GM12878 (cell line): ENCODE measurements at places on chromosomes 5 and 9.
A peak's percentile ranks its signal among the peaks of the same experiment; 100 is the strongest.

GRCh38 chr9:78609450-78609849, 312.5 kb downstream of the PSAT1 start:
- DNase-seq: no peak

DNA sequence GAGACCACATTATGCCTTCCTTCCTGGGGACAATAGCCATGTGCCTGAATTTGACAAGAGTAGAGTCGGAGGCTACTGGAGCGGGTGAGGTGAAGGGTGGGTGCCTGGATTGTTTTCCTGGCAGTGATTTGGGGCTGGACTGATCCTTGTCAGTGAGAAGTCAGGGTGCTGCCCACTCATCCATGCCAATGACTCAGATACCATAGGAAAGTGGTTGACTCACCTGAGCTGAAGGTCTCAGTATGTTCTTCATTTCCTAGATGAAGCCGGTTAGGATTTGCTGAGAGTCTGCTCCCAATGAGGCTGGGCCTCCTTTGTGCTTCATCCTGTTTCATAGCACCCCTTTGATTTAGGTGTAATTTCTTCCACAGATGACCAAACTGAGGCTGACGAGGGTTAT, 366.0 kb downstream of the KDM4C start:
- no peak for DNase-seq

GRCh38 chr5:54415147-54415546, 40.4 kb upstream of the HSPB3 start:
- DNase-seq: no peak

- no peak for DNase-seq
Measured at GRCh38 chr5:180602481-180603075, 11.3 kb upstream of the SCGB3A1 start.

DNA sequence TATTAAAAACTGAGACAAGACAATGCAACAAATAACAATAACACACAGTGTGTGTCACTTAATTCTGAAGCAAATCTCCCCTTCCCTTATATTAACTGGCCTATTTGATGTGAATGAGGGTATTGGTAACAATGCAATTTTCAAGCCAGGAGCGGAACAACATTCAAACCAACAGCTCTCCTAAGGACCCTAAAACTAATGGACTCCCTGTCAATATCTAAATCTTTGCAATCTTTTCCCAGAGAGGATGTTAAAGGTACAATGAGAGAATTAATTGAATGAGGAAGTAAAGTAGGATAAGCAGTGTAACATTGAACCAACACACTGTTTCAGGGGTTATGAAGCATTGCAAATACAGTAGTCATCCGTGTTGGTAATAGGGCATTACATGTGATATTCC, 311.7 kb downstream of the HTR1A start:
- DNase-seq: no peak

DNA sequence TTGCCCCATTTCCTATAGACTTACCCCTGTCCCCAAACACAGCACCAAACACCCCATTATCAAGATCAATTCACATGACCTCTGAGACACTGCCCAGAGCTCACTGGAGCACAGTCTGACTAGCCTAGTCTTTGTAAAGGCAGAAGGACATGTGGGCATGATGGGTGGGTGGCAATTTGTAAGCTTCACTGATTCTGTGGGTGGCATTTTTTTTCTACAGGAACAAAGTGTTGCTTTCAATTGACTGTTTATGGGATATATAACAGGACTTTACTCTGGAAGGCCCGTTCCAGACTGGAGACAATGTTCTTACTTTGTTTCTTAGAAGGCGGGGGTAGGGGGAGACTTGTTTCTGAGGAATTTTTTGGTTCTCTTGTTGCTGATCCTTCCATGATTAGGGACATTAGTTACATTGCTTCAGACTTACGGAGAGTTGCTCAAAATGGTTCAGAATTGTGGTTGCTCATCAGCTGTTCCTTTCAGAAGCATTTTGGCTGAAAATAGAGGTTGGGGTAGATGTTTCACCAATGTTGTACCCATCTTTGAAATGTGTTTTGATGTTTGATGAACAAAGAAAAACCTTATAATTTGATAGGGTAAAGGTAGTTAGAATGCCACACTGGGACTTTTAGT, 20.2 kb downstream of the NNT start:
- no peak for DNase-seq

- DNase-seq: peak; percentile 59
Measured at GRCh38 chr9:110258690-110259091, 2.4 kb upstream of the TXN start.

DNA sequence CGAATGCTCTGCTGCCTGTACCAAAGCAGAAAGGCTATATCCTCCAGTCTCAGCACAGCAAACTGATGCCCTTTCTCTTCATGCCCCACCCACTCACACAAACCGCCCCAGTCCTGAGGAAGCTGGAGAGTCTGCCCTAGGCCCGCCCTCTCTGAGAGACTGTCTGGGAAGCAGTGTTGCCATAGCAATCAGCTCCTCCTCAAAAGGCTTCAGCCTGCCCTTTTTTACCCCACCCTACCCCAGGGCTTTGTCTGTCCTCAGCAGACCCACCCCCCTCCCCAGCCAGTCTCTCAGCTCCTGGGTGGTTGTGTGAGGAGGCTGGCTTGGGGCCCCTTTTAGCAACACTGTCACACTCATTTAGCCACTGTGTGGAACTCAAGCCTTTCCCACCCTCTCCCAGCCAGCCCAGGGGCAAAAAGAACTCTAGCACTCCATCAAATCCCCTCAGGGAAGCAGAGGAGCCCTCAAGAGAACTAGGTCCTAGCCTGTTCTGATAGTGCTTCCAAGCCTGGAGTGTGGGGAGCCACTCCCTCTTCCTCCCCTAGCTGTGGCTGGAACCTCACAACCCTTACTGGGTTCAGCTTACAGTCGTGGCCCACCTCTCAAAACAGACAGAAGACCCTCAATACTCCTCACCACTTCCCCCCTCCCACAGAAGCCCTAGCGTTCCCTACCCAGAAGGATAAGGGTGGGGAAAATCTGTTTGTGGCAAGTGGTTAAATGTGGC, 1.4 kb downstream of the ATOSB start:
- DNase-seq: no peak

DNA sequence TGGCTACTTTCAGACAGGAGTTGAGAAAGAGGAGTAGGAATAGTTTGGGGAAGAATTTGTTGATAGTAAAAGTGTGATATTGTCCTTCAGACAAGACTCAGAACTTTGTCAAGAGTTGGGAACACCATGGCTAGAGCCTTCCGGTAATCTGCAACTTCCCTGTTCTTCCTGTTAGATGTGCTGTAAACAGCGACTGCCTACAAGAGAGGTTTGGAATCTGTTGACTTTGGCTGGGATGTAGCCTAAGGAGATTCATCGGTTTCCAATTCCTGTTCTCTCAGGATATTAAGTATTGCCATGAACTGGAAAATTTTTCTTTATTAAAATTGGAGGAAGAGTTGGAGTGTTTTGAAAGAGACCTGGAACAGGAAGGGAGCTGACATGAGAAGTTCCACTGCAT, 43.9 kb downstream of the ARHGAP26 start:
- no peak for DNase-seq
